Motor neuron (in vitro differentiated cells): ENCODE measurements at places on chromosomes 13 and 19. TPM values are rescaled to one million over a fixed set of nuclear protein-coding genes. Genes with fewer than 3 reads are reported as not detected.

- no peak for ATAC-seq
These were observed 341.2 kb downstream of the HS6ST3 start for GRCh38 chr13:96431044-96431581.

DNA sequence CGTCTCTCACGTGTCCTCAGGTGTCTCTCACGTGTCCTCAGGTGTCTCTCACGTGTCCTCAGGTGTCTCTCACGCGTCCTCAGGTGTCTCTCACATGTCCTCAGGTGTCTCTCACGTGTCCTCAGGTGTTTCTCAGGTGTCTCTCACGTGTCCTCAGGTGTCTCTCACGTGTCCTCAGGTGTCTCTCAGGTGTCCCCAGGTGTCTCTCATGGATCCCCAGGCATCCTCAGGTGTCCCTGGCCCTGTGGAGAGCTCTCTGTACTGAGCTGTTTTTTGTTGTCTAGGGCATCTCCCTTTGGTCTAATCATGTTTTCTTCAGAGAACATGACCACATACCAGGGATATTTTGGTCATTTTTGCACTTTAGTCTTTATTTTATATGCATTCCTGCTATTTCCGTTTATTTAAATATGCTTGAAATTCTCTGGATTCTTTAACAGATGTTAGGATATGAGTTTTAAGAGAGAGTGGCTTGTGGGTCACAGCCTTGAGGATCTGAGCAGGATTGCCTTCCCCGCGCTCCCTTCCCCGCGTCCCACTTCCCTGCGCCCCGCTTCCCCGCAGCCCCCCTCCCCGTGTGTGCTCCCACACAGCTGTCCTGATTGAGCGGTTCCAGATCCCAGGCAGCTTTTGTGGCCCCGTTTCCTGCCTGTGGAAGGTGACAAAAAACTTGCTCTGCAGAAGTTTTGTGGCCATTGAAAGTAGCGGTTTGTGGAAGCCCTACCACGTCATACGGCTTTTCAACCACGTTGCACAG lies 31.9 kb downstream of the ATP4B start:
- peak; percentile 72 for ATAC-seq

GRCh38 chr13:53276265-53276664 lies 247.7 kb downstream of the OLFM4 start:
- ATAC-seq: no peak

DNA sequence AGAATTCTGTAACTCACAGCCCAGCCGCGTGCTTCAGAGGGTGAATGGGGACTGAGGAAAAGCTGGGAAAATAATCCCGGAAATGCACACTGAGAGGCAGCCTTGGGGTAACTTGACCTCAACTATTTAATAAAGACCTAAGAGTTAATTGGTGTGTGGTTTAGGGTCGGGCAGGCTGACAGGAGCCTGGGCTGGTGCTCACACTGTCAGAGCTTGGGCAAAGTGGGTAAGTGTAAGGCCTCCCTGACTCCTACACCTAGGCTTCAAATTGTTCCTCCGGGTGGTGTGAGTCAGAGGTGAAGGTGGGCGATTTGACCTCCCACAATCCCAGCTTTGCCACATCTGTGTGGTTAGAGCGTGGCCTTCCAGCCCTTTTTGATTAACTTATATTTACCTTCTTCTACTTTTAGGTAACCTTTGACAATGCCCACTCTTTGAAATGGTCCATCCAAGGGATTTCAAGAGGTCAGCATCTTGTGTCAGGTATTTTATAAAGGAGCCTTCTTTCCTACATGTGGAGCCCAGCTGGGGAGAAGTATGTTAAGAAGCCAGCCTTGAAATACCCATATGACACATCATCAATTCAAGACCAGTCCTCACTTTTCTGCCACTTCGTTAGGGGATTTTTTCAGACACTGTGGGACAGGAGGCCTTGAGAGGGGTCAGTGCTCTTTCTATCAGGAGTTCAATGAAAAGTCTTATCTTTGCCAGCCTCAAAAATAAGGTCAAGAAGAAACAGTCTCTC lies 114.2 kb downstream of the NUFIP1 start:
- ATAC-seq: no peak

DNA sequence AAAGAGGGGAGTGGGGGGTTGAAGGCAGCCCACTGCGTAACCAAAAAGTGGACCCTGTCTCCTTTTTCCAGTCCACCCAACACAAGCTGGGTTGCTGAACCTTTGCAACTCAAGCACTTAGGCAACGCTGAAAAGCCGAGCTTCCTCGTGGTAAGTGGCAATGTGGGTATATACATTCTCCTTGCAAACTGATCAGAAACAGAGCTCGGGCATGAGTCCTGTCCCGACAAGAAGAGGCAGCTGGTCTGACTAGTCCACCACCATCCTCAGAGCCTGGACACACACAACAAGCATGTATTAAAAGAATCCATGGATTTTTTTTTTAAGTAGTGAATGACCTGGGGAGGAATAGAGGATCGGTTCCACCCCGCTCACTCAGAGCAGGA lies 240.6 kb upstream of the ZNF507 start:
- no peak for ATAC-seq

DNA sequence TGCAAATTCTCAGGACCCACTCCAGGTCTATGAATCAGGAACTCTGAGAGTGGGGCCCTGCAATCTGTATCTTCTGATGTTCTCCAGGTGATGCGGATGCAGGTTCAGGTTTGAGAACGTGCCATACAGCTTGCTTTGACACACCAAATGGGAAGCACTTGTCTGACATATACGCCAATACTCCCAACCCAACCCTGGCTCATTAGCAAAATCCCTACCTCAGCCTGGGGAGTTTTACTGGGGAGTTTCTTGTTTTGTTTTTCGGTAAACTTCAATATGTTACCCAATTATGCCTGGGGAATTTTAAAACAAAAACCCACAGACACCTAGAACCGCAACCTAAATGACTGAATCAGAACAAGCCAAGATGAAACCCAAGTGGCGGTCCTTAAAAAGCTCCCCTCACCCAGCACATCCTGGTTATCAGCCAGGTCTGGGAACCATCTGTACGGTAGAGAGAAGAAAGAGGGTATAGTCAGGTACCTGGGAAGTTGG lies 41.2 kb downstream of the ABCC4 start:
- ATAC-seq: no peak

DNA sequence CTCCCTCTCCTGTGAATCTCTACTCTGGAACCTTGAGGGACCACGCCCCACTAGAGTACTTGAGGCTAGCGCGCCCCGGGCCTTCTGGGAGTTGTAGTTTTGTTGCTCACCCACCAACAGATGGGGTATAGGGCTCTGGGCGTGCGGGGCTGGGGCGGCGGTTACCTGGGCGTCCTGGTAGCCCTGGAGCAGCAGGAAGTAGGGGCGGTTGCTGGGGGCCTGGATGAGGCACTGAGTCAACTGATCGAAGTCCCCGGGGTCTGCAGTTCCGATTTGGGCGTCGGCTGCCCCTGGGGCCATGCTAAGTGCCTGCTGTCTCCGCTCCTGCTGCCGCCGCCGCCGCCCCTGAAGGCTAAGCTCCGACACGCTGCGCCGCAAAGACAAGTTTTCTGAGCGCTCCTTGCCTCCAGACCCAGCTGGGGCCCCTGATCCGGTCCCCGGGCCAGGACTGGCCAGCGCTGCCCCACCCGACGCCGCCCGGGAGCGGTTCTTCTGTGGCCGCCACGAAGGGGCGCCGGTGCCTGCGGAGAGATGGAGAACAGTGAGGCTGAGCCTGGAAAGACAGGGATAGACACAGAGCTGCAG lies 5.3 kb downstream of the RASIP1 start:
- ATAC-seq: no peak

GRCh38 chr19:29854033-29854432 lies 42.2 kb downstream of the CCNE1 start:
- ATAC-seq: no peak

DNA sequence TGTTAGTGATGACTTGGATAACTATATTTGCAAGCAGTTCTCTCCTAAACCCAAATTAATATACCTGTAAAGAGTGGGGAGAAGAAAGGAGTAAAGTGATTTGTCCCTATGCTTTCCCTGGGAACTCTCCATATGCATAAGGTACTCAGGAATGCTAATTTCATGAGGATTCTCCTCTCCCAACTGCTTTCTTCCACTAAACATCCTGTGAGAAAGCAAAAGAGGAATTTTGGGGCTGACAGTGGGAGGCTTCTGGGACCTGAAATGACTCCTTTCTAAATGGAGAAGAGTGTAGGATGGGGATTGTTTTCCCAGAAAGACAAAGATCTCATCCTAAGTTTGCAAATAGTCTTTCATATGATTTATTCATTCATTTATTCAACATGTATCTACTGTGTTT lies 250.5 kb downstream of the TDRD3 start:
- ATAC-seq: no peak

The PSG2 gene
- 0.78 and 0.81 TPM in 2 replicates for total RNA-seq

The SMIM17 gene
- not detected in 2 replicates for total RNA-seq
